GM06990 (cell line): ENCODE measurements at places on chromosomes 11 and 22.

- DNase-seq: no peak
Measured at GRCh38 chr22:27358096-27358870, 443.3 kb downstream of the MN1 start.

- DNase-seq: no peak
Measured at GRCh38 chr22:44557064-44557748, 59.2 kb upstream of the RTL6 start.

GRCh38 chr11:73734993-73735392, 25.9 kb downstream of the RAB6A start:
- no peak for DNase-seq

DNA sequence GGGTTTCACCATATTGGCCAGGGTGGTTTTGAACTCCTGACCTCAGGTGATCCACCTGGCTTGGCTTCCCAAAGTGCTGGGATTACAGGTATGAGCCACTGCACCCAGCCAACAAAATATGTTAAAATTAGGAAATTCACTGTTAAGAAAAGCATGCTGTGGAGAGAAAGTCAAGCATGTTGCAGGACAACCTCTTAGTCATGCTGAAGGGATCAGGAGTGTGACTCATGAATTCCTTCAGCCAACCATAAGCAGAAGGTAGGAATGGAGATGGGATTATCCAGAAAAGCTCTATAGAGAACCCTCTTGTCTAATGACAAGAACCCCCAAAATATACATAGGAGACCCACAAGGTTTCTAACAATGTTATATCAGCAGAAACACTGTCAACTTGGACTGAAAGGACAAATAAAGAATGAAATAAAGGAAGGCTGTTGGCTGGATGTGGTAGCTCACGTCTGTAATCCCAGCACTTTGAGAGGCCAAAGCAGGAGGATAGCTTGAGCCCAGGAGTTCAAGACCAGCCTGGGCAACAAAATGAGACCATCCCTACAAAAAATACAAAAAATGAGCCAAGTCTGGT, 16.0 kb downstream of the MRTFA start:
- DNase-seq: no peak

GRCh38 chr11:11521306-11522002, 100.4 kb downstream of the GALNT18 start:
- no peak for DNase-seq
